ENCODE measurements at places on chromosomes 13 and 19. TPM values are rescaled to one million over a fixed set of nuclear protein-coding genes. Genes with fewer than 3 reads are reported as not detected.

The PSPN gene
- total RNA-seq: 0.54 TPM

The FCER2 gene
- total RNA-seq: not detected

The POU2F2 gene
- 0.56 TPM for total RNA-seq

The ACP5 gene
- 0.28 TPM for total RNA-seq

The FCAR gene
- not detected for total RNA-seq

The KCNC3 gene
- total RNA-seq: not detected

GRCh38 chr13:114106991-114107685 is 25.3 kb downstream of the RASA3 start:
- H3K4me3 ChIP-seq: no peak overlapping the region
- peaks cover 51% of the 10 kb centered on the region for H3K4me1 ChIP-seq
- no peaks in the 10 kb centered on the region for H3K27me3 ChIP-seq
- H3K27ac ChIP-seq: peak overlapping the region; percentile 80
- no peak for DNase-seq
- peaks cover 10% of the 10 kb centered on the region for H3K36me3 ChIP-seq

DNA sequence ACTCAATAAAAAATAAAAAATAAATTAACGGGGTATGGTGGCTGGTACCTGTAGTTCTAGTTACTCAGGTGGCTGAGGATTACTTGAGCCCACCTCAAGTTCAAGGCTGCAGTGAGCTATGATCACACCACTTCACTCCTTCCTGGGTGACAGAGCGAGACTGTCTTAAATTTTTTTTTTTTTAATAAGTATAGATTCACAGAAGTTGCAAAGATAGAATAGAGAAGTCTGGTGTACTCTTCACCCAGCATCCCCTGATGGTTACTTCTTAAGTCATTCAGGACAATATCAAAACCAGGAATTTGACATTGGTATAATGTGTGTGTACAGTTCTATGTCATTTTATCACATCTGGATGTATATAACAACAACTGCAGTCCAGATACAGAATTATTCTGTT is 7.7 kb upstream of the CD22 start:
- H3K36me3 ChIP-seq: no peaks in the 10 kb centered on the region
- no peak for DNase-seq
- H3K4me1 ChIP-seq: peaks cover 5% of the 10 kb centered on the region
- H3K27ac ChIP-seq: no peak overlapping the region

DNA sequence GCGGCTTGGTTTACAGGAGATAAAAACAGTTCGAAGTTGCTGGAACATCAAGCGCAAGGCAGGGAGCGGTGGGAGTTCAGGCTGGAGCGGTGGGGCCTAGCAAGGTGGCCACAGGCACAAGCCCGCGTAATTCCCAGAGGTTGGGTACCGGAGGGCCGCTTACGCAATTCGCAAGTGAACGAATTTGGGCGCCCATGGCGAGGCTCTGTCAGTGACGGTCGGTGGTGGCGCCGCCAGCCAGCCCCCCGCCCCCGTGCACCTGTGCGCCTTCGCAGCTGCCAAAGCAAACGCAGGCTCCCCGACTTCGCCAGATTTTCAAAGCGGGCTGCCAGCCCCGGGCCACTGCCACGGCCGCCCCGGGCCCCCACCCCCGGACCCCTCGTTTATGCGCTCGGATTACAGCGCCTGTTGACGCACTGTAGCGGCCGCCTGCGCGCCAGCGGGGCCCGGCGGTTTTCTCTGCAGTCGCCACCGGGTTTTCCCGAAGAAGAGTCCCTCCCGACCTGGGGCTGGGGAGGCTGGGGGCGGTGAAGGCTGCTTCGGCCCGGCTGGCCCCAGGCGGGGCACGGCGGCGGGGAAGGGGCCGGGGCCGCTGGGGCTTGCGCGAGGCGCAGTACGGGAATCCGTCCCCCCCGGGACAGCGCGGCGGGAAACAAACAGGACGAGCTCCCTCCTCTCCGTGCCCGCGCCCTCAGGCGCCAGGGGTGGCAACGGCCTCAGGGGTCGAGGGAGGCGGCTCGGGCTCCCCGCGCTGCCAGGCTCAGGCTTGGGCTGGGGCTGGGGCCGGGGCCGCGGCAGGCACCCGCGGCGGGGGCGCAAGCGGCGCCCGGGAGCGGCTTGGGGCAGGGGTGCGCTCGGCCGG is 709 bp downstream of the N4BP2L1 start:
- H3K36me3 ChIP-seq: no peaks in the 10 kb centered on the region
- no peak overlapping the region for H3K27ac ChIP-seq
- H3K4me1 ChIP-seq: peaks cover 7% of the 10 kb centered on the region
- DNase-seq: peak; percentile 29

GRCh38 chr13:111302045-111302726 is 18.3 kb upstream of the TEX29 start:
- no peaks in the 10 kb centered on the region for H3K4me1 ChIP-seq
- no peak for DNase-seq
- no peaks in the 10 kb centered on the region for H3K27me3 ChIP-seq
- no peak overlapping the region for H3K27ac ChIP-seq
- peaks cover 54% of the 10 kb centered on the region for H3K36me3 ChIP-seq

GRCh38 chr19:4359627-4360000 is 16.3 kb downstream of the MPND start:
- H3K4me1 ChIP-seq: peaks cover 10% of the 10 kb centered on the region
- H3K27me3 ChIP-seq: no peaks in the 10 kb centered on the region
- peaks cover 52% of the 10 kb centered on the region for H3K36me3 ChIP-seq

DNA sequence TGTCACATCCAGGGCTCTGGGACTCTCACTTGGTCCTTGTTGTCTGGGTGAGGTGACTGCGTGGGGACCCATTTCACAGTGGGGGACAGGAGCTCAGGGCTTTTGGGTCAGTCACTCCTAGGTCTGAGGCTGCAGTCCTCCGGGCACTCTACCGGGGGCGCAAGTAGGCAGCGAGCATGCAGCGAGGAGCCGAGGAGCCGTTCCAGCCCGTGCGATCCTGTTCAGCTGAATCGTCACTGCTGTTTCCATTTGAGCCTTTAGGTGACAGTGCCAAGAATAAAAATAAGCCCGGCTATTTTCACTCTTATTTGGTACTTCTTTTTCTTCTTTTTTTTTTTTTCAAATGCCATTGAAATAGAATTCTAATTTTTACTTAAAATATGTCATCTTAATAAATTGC is 126.5 kb downstream of the ZNF536 start:
- H3K4me1 ChIP-seq: no peaks in the 10 kb centered on the region
- no peaks in the 10 kb centered on the region for H3K36me3 ChIP-seq
- H3K27ac ChIP-seq: no peak overlapping the region
- DNase-seq: no peak
- H3K4me3 ChIP-seq: no peak overlapping the region

DNA sequence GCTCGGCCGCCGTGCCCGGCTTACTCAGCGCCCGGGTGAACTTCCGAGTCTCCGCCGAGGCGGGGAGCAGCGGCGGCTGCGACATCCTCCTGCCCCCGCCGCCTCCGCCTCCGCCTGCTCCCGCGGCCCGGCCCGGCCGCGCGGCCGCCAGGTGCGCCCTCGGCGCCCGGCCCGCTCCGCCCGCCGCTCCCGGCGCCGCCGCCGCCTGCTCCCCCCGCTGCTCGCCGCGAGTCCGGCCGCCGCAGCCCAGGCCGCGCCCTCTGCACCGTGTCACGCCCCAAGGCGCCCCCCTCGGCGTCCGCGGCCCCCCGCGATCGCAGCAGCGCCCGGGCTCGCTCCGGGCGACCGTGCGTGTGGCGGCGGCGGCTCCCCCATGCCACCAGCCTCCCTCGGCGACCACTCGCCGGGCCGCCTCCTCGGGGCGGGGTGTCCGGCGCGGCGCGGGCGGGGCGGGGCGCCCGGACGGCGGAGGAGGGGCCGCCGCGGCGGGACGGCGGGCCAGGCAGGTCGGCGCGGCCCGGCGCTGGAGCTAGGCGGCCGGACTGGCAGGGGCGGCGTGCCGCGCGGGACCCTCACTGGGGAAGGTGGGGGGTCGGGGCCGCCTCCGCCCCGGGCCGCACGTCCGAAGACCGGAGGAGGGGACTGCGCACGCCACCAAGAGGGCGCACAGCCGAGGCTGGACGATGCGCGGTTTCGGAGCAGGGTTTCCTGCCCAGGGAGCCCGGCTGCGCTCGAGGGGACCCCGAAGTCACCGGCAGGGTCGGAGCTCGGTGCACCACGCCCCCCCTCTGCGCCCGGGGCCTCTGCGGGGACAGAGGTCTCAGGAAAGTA is 108.6 kb upstream of the DOCK9 start:
- no peaks in the 10 kb centered on the region for H3K4me1 ChIP-seq
- H3K36me3 ChIP-seq: no peaks in the 10 kb centered on the region
- H3K27me3 ChIP-seq: peaks cover 10% of the 10 kb centered on the region

- peaks cover 4% of the 10 kb centered on the region for H3K4me1 ChIP-seq
- no peak overlapping the region for H3K4me3 ChIP-seq
- no peak overlapping the region for H3K27ac ChIP-seq
- no peaks in the 10 kb centered on the region for H3K27me3 ChIP-seq
- no peak for DNase-seq
Observed at GRCh38 chr13:109867766-109868165, 81.4 kb upstream of the IRS2 start.

- H3K27me3 ChIP-seq: no peaks in the 10 kb centered on the region
- DNase-seq: no peak
- no peaks in the 10 kb centered on the region for H3K4me1 ChIP-seq
Observed at GRCh38 chr13:113608967-113609533, 24.5 kb downstream of the TFDP1 start.

- no peaks in the 10 kb centered on the region for H3K36me3 ChIP-seq
- no peaks in the 10 kb centered on the region for H3K4me1 ChIP-seq
- no peak overlapping the region for H3K4me3 ChIP-seq
- no peak overlapping the region for H3K27ac ChIP-seq
- no peak for DNase-seq
- H3K27me3 ChIP-seq: peaks cover 9% of the 10 kb centered on the region
Observed at GRCh38 chr13:98619556-98619955, 42.6 kb upstream of the STK24 start.

All from IMR-90 (cell line).